ENCODE measurements at places on chromosomes 5 and 9.

GRCh38 chr5:90367879-90368278 is 41.7 kb downstream of the CETN3 start:
- no peak for DNase-seq

GRCh38 chr5:177334155-177334551 is 17.3 kb downstream of the LMAN2 start:
- no peak for DNase-seq

GRCh38 chr5:142324136-142324870 is 518 bp downstream of the SPRY4 start:
- DNase-seq: no peak

GRCh38 chr5:123164054-123164453 is 75.0 kb downstream of the PRDM6 start:
- no peak for DNase-seq

DNA sequence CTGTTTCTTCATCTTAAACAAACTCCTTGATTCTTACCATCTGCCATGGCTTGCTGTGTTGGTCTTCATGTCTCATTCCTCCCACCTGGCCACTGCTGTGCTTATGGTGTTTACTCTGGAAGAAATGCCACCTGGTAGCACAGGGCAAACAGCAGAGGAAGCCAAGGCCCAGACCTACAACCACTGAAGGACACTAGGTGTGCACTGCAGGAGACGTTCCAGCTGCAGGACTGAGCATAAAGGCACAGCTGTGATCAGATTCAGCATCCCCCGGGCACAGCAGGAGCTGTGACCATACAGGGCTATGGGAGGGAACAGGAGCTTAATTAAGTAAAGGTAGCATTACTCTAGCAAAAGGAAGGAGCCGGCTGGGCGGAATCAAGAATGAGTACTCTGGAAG is 12.6 kb upstream of the GNAQ start:
- DNase-seq: no peak

DNA sequence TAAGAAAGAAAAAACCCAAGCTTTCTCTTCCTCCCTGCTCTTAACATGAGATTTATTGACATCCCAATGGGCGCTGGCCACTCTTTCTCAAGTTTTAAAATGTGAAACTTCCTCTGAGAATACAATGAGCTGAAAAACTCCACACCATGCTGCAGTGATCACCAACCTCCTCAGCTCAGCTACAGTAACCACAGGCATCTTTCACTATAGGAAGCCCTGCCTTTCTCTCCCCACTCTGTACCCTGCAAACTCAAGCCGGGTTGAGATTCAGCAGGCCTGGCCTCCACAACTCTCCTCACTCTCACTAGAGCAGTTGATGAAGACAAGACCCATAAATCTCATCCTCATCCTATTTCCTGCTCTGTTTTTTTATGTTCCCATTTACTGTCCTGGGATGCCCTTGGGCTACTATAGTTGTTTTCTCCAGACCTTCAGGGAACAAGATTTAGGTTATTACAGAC is 48.3 kb downstream of the SH3TC2 start:
- no peak for DNase-seq

DNA sequence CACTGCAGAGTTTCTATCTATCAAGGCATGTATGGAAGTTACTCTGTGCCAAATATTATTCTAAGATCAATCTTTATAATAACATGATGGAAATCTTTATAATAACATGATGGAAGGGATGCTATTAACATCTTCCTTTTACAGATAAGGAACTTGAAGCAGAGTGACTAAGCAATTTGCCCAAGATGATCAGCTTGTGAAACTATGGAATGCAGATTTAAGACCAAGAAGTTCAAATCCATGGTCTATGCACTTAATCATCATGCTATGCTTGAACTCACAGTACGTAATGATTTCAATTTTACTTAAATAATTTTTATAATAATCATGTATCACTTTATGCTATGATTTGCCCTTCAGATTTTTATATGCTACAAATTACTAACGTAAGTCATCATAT is 123.1 kb downstream of the DNAH5 start:
- DNase-seq: no peak

DNA sequence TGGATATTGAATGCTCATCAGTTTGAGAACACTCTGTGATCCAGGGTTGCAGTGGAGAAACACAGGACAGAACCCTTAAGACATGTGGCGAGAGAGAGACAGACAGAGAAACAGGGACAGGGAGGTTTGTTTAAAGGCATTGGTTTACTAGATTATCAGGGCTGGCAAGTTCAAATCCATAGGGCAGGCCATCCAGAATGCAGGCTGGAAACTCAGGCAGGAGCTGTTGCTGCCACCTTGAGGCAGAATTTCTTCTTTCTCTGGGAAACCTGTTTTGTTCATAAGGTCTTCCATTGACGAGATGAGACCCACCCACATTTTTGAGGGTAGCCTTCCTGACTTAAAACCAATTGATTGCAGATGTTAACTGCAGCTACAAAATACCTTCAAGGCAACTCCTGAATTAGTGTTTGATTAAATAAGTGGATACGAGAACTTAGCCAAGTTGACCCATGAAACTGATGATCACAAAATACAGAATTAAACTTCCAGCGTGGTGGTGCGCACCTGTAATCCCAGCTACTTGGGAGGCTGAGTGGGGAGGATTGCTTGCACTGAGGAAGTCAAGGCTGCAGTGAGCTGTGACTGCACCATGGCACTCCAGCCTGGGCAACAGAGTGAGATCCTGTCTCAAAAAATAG is 55.9 kb downstream of the NSUN2 start:
- peak; percentile 63 for DNase-seq

DNA sequence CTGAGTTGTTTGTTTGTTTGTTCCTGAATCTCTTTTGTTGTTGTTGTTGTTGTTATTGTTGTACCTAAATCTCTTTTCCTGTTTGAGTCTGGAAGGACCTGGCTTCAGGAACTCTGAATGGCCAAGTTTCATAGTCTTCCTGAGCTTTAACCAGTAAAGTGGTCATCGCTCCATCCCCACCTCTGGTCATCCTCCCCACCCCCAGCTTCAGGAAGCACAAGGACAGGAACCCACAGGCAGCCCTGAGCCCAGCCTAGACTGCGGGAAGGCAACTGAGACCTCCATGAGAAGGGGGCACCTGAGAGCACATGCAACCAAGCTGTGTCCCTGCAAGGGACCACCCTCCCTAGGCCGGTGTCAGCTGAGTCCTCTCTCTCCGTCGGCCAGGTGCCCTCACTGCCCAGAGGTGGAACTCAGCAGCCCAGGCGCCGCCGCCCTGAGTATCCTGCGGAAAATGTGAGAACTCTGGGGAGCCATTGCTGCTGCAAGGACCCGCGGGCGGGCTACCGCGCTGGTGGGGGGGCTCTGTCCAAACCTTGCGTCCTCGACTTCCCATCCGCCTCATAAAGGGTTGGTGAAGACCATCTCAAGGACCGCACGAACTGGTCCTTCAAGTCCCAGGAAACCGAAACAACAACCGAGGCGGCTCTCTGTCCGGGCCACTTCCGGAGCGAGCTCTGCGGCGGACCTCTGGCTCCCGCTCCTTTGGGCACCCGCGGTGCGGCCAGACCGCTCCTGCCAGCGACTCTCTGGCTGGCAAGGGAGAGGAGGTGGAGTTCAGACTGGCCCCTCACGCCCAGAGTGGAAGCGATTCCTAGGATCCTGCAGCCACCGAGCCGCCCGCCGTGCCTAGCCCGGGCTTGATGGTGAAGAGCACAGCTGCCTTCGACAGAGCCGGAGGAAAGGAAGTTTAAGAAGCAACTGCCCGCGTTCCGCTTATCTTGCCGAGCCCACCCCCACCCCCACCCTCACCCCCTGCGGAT is 4.2 kb downstream of the BARX1 start:
- no peak for DNase-seq

DNA sequence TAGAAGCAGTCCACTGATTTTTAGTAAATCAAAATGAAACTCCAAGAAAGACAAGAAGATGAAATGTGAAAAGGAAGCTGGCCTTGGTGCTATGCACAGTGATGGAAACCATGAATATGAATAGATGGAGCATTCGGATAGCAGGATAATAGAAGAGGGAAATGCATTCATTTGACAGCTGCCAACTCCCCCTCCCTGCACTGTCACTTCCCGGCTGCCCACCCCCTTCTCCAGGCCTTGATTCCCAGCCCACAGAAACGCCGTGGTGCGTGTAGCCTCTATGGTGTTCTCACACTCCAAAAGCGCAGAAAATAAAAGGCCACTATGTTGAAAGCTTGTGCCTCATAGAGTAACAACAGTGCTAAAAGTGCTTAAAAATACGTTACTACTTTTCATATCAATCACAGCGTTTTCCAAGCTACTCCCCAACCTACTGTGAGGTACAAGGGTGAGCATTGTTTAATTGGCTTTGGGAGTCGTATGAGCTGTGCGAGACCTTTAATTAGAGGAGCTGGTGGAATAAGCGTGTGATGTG is 26.1 kb upstream of the IFNK start:
- no peak for DNase-seq

DNA sequence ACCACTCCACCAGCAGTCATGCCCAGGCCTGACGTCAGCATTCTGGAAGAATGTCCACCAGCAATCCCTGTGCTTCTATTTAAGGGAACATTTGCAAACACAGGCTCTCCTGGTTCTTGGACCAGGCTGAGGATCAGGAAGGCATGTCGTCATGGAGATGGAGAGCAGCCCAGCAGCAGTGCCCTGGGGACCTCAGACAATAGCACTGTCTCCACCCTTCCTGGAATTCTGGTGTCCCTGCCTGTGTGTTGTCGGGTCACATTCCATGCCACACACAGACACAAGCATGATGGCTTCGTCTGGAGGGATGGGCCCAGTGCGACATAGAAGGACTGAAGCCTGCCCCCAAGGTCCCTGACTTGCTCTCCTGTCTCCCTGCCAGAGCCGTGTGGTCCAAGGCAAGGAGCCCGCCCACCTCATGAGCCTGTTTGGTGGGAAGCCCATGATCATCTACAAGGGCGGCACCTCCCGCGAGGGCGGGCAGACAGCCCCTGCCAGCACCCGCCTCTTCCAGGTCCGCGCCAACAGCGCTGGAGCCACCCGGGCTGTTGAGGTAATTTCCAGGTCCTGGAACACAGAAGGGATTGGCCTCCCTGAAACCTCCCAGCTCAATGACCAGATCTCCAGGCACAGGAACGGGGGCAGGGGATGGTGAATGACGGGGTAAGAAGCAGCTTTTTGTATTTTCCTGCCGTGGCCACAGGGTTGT is 43.8 kb downstream of the STOM start:
- no peak for DNase-seq

DNA sequence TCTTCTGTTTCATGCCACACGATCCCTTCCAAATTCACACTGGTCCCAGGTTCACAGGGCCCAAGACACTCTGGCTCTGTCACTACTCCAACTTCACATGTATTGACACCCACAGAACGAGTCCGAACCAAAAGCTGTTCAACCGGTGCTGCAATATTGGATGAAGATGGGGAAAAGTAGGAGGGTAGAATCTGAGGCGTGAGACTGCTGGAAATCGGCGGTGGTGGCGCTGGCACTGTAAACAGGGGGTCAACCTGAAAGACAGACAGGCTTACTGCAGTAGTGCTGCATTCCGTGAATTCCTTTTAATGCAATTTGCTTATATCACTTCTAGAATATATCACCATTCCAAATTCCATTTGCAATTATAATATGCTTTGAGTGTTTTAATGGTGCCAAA is 45.4 kb downstream of the ZNF608 start:
- no peak for DNase-seq

All from hematopoietic multipotent progenitor cell treated with erythropoietin and hydrocortisone succinate and interleukin-3 and kit ligand, for 6 days (in vitro differentiated cells).